ENCODE measurements at places on chromosomes 4 and X.

GRCh38 chrX:107731831-107732502, 43.6 kb downstream of the TSC22D3 start:
- no peak for DNase-seq

GRCh38 chrX:38346150-38346549, 6.3 kb upstream of the OTC start:
- DNase-seq: no peak

GRCh38 chrX:31061091-31061490, 10.8 kb downstream of the FTHL17 start:
- no peak for DNase-seq

DNA sequence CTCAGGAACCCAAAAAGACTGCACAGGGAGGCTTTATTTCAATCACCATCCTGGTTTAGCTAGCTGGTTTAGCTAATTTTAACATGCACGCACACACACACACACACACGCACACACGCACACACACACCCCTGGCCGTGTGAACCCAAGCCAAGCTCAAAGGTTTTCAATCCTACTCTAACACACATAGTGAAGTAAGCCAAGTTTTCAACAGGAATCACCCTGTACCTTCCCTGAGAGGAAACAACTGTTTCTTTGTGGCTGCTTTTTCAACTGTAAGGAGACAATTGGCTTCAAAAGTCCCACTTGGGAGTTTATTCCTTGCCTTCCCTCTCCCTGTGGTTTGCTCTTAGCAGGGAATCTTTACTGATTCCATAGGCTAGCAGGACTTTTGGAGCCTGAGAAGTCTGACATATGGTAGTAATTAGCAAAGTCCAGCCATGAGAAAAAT, 98.9 kb upstream of the BMP3 start:
- no peak for DNase-seq

GRCh38 chr4:37219242-37219641, 25.3 kb upstream of the NWD2 start:
- no peak for DNase-seq

DNA sequence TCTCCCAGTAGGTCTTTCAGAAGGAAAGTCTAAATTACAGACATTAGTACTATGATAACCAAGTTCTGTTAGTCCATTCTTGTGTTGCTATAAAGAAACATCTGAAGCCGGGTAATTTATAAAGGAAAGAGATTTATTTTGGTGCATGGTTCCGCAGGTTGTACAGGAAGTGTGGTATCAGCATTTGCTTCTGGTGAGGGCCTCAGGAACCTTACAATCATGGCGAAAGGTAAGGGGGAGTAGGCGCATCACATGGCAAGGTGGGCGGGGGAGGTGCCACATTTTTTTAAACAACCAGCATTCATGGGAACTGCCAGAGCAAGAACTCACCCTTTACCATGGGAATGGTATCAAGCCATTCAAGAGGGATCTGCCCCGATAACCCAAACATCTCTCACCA, 26.2 kb upstream of the USP46 start:
- DNase-seq: no peak

GRCh38 chr4:122797405-122798094, 29.1 kb upstream of the FGF2 start:
- no peak for DNase-seq
